HCT116 (cell line): ENCODE measurements at places on chromosomes 7 and 10. TPM values are rescaled to one million over a fixed set of nuclear protein-coding genes. Genes with fewer than 3 reads are reported as not detected.

The SLC13A1 gene
- total RNA-seq, result not detected

- DNase-seq, result no peak
Measured at GRCh38 chr10:26291721-26292480, 75.3 kb downstream of the GAD2 start.

The NSUN6 gene
- total RNA-seq, result 12.5 TPM

The ZNF3 gene
- 28.2 TPM for total RNA-seq

DNA sequence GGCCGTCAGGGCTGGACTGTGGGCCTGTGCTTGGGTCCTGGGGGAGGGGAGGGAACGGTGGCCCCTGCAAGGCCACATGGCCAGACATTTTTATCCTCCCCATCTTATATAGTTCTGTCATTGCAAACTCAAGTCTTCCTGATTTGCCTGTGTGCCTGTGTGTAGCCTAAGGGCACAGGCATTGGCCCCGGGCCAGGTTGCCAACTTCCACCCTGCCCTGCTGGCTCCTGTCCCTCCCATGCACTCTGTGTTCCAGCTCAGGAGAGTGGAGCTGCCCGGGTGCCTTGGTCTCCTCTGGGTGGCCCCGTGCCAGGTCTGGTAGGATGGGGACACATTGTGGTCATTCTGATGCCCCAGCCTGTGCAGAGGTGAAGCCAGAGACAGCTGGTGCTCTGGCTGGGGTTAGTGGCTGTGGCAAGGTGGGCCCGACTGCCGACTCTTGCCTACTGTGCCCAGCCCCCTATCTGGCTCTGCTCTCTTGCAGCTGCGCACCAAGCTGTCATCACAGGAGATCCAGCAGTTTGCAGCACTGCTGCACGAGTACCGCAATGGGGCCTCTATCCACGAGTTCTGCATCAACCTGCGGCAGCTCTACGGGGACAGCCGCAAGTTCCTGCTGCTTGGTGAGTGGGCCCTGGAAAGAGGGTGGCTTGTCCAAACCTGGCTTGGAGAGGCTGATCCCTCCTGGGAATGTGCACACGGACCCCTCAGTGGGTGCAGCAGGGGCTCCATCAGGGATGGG, 14.8 kb downstream of the NACAD start:
- DNase-seq, result no peak

GRCh38 chr10:85318809-85319807, 990.7 kb downstream of the CCSER2 start:
- DNase-seq, result no peak

DNA sequence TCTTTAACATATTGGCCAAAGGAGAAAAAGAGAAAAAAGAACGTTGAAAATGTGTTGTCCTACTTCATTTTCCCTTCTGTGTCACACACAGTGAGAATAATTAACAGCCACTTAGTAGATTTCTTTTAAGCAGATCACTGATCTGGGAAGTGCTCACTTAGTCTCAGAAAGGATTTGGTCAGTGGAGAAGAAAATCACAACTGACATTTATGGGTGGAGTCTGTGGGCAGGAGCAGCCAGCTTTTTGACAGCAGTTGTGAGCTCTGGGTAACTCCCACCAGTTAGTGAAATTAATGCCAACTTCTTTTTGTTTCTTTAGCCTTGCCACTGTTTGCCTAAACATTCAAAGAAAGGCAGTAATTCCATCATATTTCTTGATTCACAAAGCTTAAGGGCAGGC, 49.7 kb downstream of the CDK14 start:
- no peak for DNase-seq

GRCh38 chr10:99520040-99520846, 12.5 kb upstream of the NKX2-3 start:
- DNase-seq, result no peak

The AGBL3 gene
- 1.9 TPM for total RNA-seq

DNA sequence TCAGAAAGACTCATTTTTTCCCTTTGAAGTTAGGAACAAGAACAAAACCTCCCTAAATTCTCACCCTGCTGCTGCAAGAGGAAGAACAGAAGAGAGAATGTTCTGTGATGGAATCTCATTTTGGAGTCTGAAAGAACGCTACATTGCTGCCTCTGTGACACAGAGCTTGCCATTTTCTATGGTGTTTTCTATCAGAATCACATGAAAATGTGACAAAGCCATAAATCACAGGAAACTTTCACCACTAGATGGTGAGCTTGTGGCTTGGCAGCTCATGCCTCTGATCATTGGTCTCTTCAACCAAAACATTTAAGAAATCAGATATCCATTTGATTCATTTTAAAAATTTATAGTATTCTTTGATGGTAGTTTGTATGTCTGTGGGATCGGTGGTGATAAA, 82.9 kb downstream of the CADPS2 start:
- peak; percentile 10 for DNase-seq

The GTF2IRD1 gene
- total RNA-seq, result 34.5 TPM

DNA sequence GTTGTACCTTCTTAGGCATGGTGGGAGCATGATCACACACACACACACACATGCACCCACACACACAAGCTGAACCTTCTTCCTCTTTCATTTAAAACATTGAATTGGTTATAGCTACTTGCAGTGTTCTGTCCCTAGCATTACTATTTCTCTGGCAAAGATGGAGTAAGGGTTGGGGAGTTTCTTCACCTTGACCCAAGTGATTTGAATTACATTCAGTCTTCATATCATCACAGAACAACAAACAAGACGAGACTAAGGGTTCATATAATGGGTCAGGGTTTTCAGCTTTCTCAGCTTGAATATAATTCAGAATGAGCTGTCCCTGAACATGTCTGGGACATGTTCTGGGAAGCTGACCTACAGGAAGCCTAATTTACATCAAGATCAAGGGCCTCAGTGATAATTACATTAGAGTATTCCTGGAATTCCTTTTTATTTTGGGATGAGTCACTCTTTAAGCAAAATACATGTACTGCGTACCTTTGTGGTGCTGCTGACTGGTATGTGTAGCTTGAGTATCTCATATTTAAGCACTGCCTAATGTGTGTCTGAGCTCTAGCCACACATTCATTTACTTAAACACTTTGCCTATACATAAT, 213.5 kb upstream of the TMEM229A start:
- no peak for DNase-seq

DNA sequence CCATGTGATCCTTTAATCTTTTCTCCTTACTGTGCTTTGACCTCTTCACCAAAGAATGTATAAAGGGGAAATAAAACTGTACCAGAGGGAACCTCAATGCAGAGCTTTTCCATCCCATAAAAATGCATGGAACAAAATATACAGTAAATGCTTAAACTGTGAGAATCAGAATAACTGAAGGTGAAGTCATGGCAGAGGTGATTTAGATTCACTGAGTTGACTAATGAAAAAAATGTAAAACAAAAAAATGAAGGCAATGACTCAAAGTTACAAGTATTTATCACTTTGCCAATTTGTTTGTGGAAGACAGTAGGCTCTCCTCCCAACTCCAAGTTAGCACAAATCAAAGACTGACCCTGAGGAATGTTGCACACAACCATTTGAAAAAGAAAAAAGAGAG, 1331.6 kb upstream of the SORCS1 start:
- no peak for DNase-seq

DNA sequence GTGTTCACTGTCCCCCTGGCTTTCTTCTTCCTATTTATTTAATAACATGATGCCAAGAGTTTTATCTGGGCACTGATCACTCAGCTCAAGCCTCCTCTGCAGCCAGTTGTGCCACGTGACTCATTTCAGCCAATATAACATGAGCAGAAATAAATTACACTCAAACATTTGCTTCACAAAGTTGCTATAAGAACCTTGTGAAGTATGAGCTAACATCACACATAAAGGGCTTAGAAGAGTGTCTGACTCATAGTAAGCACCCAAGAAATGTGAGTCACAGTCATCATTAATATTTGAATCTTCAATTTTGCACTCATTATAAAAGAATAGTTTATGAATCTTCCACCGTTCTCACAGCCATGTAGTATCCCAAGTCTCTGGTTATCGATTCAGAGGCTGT, 414.6 kb upstream of the NPVF start:
- DNase-seq, result no peak

DNA sequence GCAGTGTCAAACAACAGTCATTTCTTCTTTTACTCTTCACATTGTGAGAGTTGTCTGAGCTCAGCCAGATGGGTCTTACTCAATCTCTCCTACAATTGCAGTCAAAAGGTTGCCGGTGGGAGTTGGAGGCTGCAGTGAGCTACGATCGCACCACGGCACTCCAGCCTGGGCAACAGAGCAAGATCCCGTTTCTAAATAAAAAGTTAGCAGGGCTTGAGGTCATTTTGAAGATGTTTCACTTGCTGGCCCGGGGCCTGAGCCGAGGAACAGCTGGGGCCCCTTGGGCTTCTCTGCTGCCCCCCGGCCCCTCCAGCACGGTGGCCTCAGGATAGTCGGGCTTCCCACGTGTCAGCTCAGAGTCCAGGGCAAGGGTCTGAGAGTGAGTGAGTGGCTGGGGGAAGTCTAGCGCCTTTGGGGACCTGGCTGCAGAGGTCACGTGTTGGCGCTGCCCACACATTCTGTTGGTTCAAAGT, 40.4 kb downstream of the GTF2IRD1 start:
- DNase-seq, result no peak

DNA sequence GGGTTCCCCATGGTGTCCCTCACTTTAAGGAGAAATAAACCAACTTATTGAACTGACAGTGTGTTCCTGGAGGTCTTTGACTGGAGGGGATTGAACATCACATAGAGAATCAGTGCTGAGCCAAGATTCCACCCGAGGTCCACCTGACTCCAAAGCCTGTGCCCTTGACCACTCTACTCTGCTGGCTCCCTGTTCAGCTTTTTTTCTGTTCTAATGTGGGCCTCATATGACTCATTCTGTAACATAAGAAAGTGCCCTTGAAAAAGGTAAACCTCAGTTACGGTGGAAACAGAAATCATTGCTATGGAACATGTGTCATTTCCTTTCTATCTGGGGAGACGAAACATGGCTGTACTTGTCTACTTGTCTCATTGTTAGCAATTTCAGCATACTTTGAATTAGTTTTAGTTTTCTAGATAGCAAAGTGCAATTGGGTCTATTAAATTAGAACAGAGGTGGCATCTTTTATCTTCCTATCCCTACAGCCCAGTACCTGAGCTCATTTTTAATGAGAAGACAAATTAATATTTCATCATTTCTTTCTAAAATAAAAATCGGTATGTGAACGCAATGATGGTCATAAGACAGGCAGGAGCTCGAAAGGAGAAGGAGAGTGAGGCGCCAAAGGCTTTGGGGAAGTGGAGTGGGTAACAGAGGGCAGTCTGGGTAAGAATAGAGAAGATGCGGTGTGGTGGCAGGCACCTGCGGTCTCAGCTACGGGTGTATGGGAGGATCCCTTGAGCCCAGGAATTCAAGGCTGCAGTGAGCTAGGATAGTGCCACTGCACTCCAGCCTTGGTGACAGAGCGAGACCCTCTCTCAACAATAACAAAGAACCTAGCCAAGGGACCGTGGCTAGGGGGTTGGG, 1.5 kb downstream of the GSDME start:
- DNase-seq, result no peak
